CD4-positive, alpha-beta T cell treated with Interleukin-17A for 1 hour (primary cell): ENCODE measurements at places on chromosomes 2 and 18.

- no peak for DNase-seq
Observed at GRCh38 chr2:16591370-16591933, 74.2 kb downstream of the CYRIA start.

DNA sequence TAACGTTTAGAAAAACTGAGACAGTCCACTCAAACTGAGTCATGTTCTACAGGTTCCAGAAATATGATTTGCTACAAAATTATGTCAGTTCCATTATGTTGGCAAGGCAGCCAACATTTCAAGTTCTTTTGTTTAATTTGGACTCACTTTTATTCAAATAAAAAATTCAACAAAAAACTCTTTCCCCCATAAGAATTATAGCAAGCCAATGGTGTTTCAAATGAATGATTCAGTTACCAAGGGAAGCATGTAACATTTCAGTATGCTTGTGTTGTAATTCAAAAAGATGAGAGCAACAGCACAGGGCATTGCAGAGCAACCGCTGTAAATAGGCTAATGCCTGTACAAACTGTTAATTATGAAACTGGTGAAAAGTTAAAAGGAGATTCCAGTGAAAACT is 140.8 kb downstream of the FIGN start:
- no peak for DNase-seq

DNA sequence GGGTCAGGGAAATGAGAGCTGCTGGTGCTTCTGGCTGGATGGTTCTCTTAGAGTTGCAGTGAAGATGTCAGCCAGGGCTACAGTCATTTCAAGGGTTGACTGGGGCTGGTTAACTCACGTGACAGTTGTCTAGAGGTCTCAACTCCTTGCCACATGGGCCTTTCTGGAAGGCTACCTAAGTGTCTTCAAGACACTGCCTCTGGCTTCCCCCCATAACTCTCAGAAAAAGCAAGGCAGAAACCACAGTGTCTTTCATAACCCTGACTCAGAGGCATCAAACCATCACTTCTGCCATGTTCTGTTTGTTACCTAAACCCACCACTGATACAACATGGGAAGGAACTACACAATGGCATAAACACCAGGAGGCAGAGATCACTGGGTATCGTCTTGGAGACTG is 828.9 kb downstream of the EPHA4 start:
- DNase-seq = no peak

- DNase-seq = no peak
Observed at GRCh38 chr2:10196110-10196892, 73.8 kb downstream of the RRM2 start.

DNA sequence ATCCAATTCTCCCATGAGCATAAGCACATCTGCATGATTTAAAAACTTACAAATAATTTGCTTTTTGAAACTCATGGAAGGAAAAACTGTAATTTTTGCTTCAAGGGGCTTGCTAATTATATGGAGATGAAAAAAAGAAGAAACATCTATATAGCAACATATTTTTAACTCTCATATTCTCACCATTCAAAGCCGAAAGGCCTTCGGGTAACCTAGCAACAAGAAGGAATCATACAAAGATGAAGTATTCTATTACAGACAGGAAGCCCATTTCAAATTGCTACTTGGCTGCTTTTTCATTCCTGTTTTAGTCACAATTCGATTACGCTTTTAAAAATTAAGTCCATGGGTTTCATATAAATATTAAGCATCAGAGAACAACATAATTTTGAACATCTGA is 39.2 kb upstream of the RNU4ATAC start:
- no peak for DNase-seq

GRCh38 chr2:16386031-16386430 is 279.6 kb downstream of the CYRIA start:
- DNase-seq = no peak

- DNase-seq = peak; percentile 6
Observed at GRCh38 chr2:135169900-135170753, 118.0 kb downstream of the RAB3GAP1 start.

DNA sequence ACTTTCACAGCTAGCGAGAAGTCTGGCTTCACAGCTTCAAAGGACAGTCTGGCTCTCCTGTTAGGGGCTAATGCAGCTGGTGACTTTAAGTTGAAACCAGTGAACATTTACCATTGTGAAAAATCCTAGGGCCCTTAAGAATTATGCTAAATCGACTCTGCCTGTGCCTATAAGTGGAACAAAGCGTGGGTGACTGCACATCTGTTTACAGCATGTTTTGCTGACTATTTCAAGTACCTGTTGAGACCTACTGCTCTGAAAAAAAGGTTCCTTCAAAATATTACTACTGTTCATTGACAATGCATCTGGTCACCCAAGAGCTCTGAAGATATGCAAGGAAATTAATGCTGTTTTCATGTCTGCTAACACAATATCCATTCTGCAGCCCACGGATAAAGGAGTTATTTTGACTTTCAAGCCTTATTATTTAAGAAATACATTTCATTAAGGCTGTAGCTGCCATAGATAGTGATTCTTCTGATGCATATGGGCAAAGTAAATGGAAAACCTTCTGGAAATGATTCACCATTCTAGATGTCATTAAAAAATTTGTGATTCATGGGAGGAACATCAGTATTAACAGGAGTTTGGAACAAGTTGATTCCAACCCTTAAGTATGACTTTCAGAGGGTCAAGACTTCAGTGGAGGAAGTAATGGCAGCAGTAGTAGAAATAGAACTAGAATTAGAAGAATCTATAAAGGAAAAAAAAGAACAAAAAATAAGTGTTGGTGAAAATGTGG is 48.9 kb downstream of the POLR1A start:
- no peak for DNase-seq

DNA sequence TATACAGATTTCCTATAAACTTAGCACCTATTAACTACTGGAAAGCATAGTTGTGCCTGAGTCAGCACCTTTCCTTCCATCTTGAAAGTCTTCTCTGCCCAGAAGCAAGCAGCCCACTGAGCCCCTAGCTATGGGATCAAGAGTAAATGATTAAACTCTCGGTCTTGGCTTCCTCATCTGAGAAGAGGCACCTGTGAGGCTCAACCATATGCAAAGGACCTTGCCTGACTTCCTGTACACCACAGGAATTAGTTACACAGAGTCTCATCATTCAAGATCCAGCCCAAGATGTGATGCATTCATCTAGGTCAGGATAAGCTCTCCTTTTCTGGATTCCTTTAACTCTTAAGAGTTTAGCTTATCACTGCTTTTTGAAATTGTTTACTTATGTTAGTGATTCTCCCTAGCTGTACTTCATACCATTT is 96.0 kb downstream of the CDH2 start:
- DNase-seq = no peak

GRCh38 chr2:240903191-240904060 is 2.7 kb upstream of the CROCC2 start:
- no peak for DNase-seq

- no peak for DNase-seq
Observed at GRCh38 chr2:18119883-18120282, 241.4 kb downstream of the KCNS3 start.

GRCh38 chr18:59040770-59041148 is 98.9 kb upstream of the SEC11C start:
- DNase-seq = no peak

- DNase-seq = no peak
Observed at GRCh38 chr2:238973038-238973739, 125.3 kb downstream of the TWIST2 start.

DNA sequence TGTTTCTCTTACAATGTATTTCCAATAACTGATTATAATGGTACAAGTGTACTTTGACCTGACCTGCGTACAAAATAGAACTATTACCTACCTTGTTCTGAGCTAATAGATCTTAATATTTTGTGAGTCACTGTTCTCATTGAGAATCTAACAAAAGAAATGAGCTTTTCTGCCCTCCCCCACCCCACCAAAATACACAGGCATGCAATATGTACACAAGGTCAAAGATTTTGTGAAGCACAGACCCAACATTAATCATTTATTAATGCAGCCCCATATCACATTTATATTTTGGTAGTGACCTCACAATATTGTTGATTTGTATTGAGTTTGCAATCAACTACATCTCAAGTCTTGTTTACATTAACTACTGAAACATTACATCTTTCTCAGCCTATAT is 86.5 kb downstream of the CDH20 start:
- DNase-seq = no peak

DNA sequence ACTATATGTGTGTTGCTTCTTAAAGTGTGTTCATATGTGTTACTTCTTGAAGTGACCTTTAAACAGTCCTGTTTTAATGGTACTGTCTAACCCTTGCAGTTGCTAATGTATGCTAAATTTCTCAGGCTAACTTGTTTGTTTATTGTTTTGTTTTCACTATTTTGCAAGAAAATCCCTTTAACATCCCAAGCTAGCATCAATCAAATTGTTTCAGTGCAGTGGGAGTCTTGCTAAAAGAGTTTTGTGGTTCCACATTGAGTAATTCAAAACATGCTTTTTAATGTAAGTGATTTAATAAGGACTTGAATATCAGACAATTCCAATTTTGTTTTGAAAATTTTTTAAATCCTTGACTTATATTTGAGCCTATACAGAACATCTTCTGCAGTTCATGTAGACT is 3.6 kb downstream of the SH3RF3 start:
- DNase-seq = no peak

- DNase-seq = no peak
Observed at GRCh38 chr2:17517481-17518211, 594 bp downstream of the RAD51AP2 start.

GRCh38 chr18:7727361-7728076 is 160.4 kb downstream of the PTPRM start:
- no peak for DNase-seq

GRCh38 chr2:239991689-239992314 is 33.3 kb downstream of the NDUFA10 start:
- peak; percentile 58 for DNase-seq

- DNase-seq = no peak
Observed at GRCh38 chr2:45631955-45632354, 19.5 kb upstream of the PRKCE start.

GRCh38 chr2:54176577-54176976 is 61.2 kb downstream of the ACYP2 start:
- no peak for DNase-seq

DNA sequence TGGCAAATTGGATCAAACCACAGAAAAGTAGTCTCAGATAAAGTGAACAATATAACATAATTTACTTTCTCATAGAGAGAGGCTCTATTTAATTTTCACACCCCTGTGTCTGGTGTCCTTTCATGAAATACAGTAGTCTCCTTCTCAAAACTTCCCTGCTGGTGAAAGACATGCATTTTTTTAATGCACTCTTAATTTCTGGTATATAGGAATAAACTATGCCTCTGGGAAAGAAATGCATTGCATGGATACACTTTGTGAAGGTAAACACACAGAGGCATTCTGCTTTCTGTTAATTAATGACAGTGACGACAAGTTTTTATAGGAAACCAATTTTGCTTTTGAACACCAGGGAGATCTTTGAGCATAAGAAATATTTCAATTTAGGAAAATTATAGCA is 24.1 kb upstream of the TMEM178A start:
- DNase-seq = no peak

DNA sequence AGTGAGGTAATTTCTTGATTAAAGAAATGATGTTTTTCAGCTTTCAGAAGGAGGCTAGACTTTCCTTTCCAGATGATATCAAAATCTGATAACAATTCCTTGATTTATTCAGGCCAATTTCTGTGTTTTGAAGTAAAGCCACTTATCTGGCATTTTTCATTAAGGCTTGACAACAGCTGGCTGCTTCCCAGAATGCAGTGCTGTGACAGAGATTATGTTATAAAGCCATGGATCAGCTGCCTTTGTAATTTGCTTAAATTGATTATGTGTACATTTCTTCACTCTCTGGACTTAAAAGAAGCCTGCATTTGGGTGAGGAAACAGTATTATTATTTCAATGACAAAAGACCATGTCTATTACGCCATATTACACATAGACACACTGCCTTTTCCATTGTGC is 136.0 kb downstream of the PLCL1 start:
- DNase-seq = no peak

- DNase-seq = no peak
Observed at GRCh38 chr2:205580212-205580987, 101.9 kb upstream of the NRP2 start.

DNA sequence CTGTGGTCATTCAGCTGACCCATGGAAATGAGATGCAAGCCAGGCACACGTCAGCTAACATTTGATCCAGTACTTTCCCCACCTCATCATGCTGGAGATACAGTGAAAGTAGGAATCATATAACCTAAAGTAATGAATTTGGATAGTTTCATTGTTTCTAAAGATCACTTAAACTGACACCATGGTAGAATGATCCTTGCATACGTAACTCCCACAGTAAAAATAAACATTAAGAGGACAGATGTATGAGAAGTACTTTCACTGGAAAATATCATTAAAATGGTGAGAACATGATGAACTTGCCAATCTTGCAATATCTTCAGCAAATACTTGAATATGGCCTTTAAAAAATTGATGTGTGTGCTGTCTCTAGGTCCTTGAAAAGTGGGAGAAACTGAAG is 85.4 kb downstream of the MAIP1 start:
- no peak for DNase-seq

GRCh38 chr2:239809391-239809790 is 215.8 kb downstream of the NDUFA10 start:
- DNase-seq = no peak

GRCh38 chr18:40841467-40841866 is 1113.6 kb upstream of the PIK3C3 start:
- DNase-seq = no peak

DNA sequence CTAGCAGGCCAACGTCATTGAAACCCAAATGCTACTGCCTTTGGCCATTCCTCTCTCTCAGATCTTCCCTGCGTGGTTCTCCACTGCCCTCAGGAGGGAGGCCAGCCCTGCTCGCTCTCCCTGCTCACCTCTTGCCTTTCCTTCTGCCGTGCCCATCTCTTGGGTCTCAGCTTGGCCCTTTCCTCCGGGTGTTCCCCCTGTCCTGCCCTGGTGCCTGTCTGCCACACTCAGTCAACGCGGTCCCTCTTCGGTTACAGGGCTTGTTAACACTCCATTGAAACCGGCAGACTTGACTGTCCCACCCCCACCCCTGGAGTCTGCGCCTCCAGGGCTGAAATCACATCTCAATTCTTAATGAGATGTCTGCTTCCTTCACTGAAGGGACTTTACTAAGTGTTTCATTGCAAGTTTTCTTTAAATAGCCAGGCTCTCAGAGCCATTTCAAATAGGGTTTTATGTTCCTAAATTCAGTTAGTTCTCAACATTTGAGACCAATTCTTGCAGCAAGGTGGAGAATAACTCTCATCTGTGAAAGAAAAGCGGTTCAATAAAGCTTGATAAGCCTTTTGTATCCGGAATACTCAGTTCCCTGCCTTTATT is 237.6 kb downstream of the DYSF start:
- DNase-seq = no peak
